ENCODE measurements at places on chromosomes 1 and 21.

DNA sequence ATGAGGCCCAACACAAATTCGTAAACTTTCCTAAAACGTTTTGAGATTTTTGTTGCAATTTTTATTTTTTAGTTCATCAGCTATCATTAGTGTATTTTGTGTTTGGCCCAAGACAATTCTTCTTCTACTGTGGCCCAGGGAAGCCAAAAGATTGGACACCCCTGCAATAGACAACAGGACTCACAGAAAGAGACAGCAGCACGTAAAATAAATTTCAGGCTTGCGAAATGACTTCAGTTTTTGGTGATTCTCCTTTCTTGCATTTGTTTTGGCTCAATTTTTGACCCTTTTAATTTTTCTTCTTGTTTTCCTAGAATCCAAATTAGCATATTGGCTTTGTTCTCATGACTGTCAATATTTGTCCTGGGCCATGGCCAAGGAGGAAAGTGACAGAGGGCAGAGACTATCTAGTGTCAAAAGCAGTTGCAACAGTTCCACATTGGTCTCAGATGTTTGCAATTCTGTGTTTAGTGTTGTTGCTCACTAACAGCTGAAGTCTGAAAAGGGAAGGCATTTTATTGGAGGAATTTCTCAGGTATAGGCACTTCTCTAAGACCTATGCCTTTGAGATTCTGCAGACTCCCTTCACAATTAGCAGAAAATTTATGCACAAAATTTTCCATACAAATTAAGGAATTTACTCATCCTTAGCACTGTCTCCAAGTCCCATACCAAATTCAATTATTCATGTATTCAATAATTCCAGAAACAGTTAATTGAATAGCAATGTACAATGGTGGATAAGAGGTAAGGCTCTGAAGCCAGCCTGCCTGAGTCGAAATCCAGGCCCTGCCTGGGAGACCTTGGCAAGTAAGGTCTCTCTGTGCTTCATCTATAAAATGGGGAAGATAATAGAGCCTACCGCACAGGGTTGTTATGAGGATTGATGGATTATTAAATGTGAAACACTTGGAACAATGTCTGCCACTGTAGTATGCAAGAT, 160.9 kb upstream of the IVNS1ABP start:
- no peak for DNase-seq

DNA sequence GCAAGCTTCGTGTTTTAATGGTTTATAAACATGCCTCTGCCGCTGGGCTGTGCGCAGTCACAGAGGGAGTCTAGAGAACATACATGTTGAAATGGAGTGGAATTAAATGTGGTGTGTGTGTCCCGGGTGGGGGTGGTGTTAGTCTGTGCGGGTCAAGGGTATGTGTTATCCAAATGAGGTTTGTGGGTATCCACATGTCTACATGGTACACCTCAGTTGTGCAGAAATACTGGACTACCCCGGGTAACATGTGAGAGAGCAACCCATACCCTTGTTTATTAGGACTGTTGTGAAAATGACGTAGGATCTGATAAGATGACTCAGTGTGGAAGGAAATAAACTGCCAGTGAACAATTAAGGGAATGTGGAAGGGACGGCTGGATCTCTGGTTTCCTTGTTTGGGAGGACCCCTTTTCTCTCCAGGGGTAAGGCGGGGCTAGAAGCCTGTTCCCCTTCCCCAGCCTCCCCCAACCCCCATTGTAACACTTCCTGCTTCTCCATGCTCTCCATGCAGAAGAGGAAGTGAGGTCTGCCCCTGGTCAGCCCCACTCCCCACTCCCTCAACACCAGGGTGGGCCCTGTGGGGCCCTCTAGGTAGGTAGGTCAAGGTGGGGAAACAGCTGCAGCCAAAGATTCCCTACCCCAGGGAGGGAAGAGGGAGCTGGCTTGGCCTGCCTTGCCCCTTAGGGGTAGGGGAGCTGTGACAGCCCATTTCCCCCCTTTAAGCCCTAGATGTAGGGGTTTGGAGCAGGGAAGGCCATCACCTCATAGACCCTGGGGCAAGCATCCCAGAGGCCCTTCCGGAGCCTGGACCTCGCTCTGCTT, 690 bp downstream of the EPS8L3 start:
- no peak for DNase-seq

GRCh38 chr1:3685906-3686305, 33.6 kb downstream of the TP73 start:
- no peak for DNase-seq

DNA sequence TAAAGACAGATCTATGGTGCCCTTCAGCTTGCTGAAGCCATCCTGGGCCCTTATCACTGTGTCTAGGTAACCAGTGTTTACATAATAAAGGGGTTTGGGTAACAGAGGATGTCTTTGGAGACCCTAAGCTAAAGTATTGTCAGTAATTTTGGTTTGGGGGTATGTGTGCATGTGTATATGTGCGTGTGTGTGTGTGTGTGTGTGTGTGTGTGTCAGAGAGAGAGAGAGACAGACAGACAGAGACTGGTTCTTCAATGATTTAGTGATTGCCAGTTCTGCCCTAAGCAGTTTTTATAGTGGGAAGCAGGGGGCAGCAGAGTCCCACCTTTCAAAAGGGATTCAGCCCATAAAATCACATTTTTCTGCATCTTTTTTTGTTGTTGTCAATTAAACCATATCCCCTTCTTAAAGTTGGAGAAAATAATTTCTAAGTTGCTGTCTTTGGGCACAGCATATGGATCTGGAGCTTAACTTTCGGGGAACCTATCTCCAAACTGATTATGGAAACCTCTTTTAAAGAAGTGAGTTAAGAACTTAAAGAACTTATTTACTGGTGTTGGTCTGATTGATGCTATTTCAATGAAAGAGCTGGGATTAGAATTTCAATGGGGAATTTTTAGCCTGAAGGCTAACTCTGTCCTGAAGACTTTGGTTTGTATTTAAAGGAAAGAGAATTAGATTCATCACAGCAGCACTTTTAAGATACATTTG, 51.1 kb downstream of the ZNF326 start:
- no peak for DNase-seq

DNA sequence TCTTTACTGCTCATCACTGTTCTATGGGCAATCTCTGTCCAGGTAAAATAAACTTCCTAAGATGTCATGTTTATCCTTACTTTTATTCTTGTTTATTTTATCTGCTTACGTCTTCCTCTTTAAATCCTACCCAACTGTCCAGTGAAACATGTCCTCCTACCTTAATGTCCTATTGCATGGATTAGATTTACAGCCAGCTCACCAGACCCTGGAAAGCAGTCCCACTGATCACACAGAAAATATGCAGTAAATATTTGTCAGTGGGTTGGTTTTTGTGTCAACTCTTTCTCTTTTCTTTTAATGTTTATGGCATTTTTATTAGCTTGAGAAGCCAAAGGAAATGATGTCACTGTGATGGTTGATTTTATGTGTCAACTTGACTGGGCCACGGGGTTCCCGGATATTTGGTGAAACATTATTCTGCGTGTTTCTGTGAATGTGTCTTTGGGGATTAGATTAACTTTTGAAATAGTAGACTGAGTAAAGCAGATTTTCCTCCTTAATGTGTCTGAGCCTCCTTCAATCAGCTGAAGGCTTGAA, 258.3 kb downstream of the SRGAP2C start:
- no peak for DNase-seq

- DNase-seq: no peak
Measured at GRCh38 chr1:206792939-206793607, 20.8 kb upstream of the IL10 start.

- no peak for DNase-seq
Measured at GRCh38 chr1:229225331-229225782, 45.6 kb upstream of the RAB4A start.

- no peak for DNase-seq
Measured at GRCh38 chr1:239826736-239827135, 264.9 kb upstream of the FMN2 start.

GRCh38 chr1:179228783-179229213, 679 bp downstream of the ABL2 start:
- peak; percentile 15 for DNase-seq

DNA sequence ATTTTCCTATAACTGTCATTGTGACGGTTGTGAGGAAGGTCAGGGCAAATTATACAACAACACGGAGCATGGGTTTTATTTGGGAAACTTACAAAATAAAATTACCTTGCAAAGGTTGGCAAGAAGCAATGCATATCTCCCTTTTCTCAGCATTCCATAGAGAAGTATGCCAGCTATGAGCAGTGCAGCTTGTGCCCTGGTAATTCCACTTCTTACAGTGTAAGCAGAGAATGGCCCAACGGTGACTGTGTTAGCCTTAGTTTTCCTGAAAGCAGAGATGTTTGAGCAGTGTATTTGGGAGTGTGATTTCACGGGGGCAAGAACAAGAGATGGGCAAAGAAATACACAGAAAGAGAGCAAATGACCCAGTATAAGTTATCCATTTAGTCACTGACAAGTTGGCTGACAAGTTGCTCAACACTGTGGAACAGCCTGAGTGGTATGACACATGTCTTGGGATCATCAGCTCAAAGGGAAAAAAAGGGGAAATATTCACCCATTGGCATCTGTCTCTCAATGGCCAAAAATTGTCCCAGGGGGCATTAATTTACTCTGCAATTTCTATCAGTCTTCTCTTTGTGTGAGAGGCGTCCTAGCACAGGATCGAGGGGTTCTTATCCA, 210.9 kb upstream of the NRIP1 start:
- DNase-seq: no peak

DNA sequence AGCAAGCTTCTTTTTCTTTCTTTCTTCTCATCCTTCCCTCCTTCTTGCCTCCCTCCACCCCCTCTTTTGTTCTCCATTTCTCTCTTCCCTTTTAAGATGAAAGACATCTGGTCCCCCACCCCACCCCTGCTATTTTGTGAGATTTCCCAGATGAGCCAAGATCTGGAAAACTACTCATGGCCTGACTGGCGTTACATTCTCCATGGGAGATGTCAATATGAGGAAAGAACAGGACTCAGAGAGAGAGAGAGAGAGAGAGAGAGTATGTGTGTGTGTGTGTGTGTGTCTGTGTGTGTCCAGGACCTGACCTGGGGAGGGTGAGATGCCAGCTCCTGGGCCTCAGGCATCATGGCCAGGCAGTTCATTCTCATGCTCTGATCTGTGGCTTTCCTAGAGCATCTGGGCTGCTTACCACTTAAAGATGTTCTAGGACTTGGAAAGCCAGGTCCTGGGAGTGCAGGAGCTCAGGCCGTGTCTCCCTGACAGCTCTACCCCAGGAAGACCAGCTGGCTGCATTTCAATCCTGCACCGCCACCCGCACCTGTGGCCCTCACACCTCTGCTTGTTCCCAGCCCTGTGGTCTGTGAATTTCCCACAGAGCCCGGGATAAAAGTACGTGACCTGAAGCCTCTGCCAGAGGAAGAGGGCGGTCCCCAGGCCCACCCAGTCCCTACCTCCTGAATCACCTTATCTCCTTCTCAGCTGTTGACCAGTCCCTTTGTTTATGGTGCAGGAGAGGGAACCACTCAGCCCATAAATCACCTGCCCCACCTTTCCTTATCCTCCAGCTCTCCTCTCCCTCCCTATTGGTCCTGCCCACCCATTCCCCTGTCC, 3.2 kb upstream of the BEST4 start:
- DNase-seq: no peak

DNA sequence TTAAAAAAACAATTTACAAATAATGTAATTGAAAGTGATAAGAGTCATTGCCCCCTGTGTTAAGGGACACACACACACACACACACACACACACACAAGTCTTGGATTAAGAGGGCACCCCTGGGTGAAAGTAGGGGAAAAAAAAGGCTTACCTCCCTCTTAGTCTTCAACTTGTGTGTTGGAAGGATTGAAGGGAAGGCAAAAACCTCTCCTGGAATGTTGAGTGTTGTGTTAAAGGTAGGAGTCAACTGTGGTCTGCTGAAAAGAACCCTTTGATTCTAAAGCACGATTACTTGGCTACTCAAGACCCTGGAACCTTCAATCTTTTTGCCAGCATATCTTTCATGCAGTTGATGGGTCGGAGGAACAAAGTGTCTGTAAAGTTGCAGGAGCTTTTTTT, 6.4 kb downstream of the PBX1 start:
- DNase-seq: no peak

DNA sequence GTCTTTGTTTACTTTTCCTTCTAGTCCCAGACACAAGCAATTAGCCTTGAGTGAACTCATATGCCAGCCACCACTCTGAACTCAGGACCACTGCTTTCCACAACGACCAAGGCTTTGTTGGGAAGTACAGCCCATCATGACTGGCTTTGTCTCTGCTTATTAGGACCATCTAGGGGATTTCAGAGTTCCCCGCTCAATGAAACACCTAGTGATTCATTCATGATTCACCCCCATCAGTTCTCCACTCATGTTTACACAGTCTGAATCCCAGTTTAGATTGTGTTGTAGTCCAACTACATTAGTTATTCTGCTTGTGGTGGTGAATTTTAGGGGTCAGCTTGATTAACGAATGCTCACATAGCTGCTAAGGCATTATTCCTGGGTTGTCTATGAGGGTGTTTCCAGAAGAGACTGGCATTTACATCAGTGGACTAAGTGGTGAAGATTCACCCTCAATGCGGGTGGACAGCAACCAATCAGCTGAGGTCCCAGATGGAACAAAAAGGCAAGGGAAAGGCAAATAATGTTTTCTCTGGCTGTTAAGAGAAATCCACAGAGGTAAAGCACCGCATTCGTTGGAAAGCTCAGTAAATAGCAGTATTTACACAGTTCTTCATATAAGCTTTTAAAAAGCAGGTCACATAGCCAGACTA, 122.7 kb downstream of the RGS21 start:
- no peak for DNase-seq

GRCh38 chr21:30194701-30195299, 21.1 kb downstream of the CLDN8 start:
- no peak for DNase-seq

GRCh38 chr1:226550672-226551041, 2.1 kb downstream of the STUM start:
- no peak for DNase-seq

DNA sequence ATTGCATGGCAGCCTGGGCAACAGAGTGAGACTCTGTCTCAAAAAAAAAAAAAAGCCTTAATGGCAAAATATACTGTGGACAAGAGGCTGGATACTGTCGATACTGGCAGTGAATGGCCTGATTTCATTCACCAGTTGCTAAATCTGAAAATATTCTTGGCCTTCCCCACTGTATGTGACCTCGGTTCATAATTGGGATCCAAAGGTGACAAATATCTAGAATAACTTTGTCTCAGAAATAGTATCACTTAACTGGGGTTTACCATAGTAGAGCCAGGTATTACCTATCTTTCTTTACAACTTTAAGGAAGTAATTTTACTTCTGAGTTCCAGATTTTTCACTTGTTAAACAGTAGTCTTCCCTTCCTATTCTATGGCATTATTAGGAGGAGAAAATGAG, 8.4 kb downstream of the MTF2 start:
- DNase-seq: no peak

- no peak for DNase-seq
Measured at GRCh38 chr21:17053321-17053720, 459.5 kb upstream of the CXADR start.

DNA sequence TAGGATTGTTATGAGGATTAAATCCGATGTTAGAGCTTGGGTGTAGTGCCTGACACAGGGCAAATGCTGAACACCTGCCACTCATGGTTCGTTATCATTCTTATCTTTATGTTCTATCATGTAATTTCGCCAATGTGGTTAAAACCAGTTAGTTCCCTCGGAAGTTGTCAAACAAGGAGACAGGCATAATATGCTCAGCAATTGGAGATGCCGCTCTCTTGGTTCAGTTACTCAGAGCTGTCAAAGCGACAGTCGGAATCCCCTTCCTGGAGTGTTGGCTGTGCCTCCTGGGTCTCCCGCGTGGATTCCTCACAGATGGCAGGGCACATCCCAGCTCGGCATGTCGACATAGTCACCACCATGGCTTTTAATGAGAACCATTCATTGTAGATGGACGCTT, 192.2 kb downstream of the ROR1 start:
- no peak for DNase-seq

Measured in substantia nigra (tissue), 51 donors.